ENCODE measurements at places on chromosomes 5 and 9.

DNA sequence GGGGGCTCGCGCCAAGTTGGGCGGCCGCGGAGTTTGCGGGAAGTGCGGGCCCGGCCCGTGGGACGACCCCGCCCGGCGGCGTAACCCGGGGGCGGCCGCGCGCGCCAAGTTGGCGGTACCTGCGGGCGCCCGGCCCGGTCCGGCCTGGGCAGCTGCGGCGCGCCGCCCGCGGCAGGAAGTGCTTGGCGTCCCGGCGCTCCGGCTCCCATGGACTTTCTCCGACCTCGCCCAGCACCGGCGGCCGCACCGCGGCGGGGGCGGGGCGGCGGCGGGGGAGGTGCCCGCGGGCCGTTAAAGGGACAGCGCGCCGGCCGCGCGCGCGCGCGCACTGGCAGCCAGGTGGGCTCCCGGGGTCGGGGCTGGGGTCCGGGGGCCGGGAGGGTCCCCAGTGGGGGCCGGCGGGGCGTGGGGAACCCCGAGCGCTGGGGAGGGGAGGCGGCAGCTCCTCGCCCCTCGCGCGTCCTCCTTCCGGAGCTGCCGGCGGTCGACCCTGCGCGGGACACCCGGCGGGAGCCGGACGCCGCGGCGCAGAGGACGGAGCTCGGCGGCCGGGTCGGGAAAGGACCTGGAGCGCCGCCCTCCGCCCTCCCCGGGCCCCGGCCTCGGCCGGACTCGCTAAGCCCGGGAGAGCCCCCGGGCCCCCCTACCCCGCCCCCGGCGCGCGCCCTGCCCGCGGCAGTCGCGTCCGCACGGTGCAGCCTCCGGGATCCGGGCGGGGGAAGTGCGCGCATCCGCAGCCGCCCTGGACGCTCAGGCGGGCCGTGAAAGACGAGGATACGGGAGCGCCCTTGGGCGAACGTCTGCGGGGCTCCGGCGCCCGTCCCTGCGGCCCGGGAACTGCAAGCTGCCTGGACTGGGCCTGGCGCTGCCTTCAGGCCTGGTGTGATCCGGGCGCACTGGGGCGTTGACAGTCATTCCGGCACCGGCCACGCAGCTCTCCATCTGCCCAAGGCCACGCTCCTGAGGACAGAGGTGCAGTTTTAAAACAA lies at the start of gene NACC2:
Gene NACC2, minus strand, starts transcription at position 220 of the 989 bp plus-strand sequence. CDS start 44,768 bp downstream, outside the sequence.
- peak; percentile 64 for DNase-seq

GRCh38 chr9:135902655-135903357 lies 4.5 kb downstream of the CAMSAP1 start:
- no peak for DNase-seq

DNA sequence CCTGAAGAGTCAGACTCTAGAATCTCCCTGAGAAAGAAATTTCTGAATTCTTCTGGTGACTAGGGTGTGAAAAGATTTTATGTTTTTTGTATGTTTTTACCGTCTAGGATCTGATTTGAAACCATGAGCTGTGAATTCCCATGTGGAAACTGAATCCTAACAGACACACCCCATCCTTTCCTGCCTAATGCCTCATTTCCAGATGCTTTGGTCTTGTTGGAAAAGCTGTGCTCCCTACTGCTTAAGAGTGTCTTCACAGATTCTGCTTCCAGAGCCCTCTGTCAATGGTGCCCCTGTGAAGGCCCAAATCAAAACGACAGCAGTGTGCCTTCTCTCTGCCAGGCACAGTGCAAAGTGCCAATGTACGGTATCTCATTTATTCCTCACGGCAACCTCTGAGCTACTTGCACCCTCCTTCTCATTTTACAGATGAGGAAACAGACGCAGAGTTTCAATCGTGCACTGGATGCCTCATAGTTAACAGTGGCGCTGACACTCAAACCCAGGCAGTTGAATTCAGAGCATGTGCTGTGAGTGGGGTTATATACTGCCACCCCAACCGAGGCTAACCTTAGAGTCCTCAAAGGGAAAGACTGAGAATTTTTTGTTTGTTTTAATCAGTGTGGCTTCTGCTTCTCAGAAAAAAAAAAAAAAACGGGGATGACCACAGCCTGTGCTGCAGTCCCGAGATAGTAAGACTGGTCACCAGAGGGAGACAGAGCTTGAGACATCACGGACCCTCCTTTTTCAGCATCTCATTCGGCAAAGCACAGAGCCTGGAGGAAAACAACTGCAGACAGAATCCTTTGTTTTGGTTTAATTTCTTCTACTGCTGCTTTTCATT lies 188.4 kb downstream of the SNCAIP start:
- peak; percentile 62 for DNase-seq

- DNase-seq, result no peak
These were observed 82.6 kb downstream of the SMIM23 start for GRCh38 chr5:171868236-171868635.

GRCh38 chr9:70761139-70761670 lies 346.7 kb upstream of the KLF9 start:
- DNase-seq, result no peak

- DNase-seq, result no peak
These were observed 42.9 kb downstream of the SUB1 start for GRCh38 chr5:32628049-32628844.

- no peak for DNase-seq
These were observed 28.5 kb downstream of the KCNMB1 start for GRCh38 chr5:170360709-170361108.

- no peak for DNase-seq
These were observed 849 bp downstream of the RORB start for GRCh38 chr9:74497748-74498620.

Data from Caco-2 (cell line).